ENCODE measurements at places on chromosomes 1 and 21.

- no peak for DNase-seq
These were observed 58.6 kb downstream of the XCL1 start for GRCh38 chr1:168634951-168635532.

DNA sequence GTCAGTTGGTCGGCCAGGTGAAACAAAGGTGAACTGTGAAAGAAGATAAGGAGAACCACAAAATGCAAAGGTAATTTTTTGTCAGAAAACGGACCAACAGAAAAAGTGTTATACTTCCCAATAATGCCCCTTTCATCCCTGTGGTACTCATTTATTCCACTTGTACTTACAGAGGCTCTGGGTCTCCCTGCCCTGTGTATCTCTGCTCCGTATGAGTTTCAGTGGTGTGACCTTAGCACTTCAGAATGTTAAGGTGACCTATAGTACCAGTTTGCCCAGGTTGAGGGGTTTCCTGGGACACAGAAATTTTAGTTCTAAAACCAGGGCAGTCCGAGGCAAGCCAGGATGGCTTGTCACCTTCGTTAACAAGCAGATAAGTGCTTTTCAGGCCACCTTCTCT, 254.8 kb downstream of the OLFM3 start:
- no peak for DNase-seq

GRCh38 chr1:203898458-203899352, 37.3 kb downstream of the SNRPE start:
- DNase-seq, result no peak

DNA sequence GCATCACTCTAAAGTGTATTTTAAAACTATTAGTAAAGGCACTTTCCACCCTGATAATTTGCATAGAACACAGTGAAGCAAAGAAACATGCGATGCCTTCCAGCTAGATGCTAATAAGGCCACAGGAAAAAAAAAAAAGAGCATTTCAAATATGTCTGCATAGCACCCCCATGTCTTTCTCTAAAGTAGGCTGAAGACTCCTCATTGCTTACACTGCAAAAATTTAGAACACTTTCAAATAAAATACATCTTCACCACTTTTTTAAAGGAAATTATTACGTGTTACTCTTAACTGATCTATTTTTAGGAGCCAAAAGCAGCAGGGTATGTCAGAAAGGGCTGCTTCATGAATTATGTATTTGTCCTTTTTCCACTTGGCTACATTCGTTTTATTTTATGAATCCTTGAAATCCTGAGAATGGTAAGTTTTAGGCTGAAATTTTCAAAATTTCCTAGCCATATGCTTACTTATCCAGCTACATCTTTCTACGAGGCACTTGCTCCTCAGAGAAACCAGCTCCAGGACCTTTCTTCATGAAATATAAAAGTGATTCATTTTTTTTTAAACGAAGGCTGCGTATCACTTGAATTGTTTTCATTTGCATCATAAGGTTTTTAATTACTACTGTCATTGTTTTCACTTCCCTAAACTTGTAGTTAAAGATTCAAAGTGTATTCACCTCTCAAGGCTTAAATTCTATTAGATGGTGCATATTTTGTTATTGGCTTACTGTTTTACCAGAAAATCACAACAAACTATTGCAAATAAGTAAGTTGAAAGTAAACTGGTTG, 513.0 kb downstream of the PTPRC start:
- no peak for DNase-seq

DNA sequence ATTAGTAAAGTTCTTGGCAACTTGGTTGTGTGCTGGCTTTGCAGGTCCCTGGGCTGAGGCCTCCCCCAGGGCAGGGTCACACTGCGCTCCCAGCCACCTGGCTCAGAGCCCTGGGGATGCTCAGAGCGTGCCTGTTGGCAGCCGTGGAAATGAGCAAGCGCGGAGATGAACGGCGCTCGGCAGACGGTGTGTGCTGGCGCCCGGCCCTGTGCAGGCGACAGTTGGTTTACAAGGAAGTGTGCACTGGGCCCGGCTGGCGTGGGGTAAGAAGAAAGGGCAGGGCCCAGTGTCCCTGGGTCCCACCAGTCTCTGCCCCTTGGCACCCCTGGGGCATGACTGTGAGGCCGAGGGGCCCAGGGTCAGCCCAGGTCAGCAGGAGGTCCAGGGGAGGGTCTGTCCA, 25.7 kb upstream of the PEX10 start:
- DNase-seq, result no peak

DNA sequence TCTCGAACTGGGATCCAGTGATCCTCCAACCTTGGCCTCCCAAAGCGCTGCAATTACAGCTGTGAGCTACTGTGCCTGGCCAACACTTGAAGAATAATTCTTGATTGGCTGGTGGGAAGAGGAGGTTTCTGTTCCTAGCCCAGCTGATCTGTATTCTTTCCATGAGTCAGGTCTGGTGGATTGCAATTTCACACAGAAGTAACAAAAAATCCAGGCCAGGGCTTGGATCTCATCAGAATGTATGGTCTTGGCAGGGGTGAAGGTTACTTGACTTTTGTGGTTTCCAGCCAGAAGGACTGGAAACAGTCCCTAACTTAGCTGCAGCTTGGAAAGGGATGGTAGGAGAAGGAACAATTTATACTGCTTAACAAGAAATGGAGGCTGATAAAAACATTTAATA, 5.1 kb upstream of the HP1BP3 start:
- DNase-seq, result no peak

- no peak for DNase-seq
These were observed 49.8 kb downstream of the IGSF21 start for GRCh38 chr1:18157352-18157751.

DNA sequence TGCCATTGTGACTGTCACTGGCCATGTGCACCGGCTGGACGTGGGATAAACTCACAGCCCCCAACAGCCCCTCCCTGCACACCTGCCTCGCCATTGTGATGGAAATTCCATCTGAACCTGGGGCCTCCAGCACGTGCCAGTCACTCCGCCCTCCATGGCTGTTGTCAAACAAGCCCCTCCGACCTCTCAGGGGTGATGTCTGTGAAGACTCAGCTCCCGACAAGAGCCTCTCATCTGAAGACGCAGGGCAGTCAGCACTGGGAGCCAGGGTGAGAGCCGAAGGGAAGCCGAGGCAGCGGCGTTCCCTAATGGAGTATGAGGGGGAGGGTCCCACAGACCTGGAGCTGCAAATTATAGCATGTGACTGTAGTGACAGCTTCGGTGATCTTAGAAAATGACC, 1.4 kb upstream of the KRTAP10-2 start:
- no peak for DNase-seq

GRCh38 chr1:228374711-228375577, 31.7 kb downstream of the TRIM11 start:
- no peak for DNase-seq

GRCh38 chr1:57017717-57018116, 51.9 kb upstream of the C8B start:
- DNase-seq, result no peak

GRCh38 chr21:33945652-33946270, 30.2 kb upstream of the ATP5PO start:
- no peak for DNase-seq

- no peak for DNase-seq
These were observed 141.4 kb downstream of the LHX8 start for GRCh38 chr1:75275631-75276030.

GRCh38 chr1:156463874-156464273, 36.7 kb downstream of the MEF2D start:
- no peak for DNase-seq

DNA sequence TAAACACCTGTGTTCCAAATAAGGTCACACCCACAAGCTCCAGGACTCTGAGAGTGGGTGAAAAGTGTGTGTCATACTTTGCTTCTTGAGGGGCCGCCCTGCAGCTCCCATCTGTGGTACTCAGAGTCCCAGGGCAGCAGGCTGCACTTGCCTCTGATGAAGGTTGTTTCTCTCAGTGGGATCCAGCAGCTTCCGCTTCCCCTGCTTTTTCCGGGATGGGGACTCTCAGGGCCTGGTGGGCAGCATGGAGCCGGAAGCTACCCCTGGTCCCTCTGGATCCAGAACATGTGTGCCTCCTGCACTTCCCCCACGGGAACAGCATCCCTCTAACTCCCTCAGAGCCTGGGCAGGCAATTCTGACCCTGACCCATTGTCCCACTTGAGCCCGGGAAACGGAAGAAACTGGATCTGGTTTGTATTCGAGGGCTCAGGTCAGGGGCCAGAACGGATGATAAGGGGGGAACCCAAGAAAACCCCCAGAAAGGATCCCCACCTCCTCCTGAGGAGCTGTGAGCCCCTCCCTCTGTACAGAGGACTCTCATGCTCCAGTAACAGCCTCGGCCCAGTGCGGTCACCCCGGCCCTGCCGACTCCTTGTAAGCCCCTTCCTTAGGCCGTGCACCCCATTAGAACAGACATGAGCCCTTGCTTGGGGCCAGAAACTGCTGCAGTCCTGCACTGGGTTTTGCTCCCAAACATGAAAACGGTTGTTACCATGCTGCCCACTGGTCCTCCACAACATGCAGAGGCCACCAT, 189.5 kb upstream of the C1orf174 start:
- DNase-seq, result no peak

DNA sequence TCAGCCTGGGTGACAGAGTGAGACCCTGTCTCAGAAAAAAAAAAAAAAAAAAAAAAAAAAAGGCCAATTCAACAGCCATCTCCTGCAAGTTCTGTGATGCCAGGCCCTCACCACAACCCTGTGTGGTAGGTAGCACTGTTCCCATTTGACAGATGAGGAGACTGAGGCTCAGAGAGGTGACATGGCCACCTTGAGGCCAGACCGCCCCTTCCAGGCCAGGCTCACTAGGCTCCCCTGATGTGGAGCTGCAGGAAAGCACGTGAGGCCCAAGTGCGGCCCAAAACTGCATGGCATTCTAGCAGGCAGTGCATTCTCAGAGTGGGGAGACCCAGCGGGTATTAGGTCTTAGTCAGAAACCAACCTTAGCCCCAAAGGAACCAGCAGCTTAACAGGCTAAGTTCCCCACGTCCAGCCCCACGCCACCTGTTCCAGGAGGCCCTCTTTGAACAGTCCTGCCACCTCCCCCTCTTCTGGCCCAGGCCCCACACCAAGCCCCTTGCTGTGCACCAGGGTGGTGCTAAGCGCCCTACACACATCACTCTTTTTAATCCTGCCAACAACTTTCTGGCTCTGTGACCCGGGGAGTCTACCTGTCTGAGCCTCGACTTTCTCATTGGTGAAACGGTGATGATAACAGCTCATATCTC, 11.7 kb upstream of the ECE1 start:
- DNase-seq, result no peak

GRCh38 chr1:53015508-53015860, 46.5 kb upstream of the PODN start:
- no peak for DNase-seq

GRCh38 chr1:212127221-212127620, 91.7 kb downstream of the DTL start:
- no peak for DNase-seq

DNA sequence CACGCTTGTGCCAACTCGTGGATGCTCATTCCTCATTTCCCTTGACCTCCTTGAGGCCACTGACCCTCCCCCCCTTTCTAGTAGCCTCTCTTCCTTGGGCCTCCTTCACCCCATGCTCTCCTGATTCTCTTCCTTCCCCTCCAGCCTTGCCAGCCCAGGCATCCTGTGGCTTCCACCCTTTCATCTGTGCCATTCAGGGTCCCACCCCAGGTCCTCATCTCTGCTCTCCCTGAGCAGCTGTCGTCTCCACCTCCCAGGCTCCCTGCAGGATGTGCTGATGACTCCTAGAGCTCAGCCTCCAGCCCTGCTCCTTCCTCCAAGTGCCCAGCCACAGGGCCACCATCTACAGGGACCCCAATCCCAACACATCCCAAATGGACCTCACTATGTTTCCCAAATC, 197.4 kb downstream of the GRIK3 start:
- no peak for DNase-seq

DNA sequence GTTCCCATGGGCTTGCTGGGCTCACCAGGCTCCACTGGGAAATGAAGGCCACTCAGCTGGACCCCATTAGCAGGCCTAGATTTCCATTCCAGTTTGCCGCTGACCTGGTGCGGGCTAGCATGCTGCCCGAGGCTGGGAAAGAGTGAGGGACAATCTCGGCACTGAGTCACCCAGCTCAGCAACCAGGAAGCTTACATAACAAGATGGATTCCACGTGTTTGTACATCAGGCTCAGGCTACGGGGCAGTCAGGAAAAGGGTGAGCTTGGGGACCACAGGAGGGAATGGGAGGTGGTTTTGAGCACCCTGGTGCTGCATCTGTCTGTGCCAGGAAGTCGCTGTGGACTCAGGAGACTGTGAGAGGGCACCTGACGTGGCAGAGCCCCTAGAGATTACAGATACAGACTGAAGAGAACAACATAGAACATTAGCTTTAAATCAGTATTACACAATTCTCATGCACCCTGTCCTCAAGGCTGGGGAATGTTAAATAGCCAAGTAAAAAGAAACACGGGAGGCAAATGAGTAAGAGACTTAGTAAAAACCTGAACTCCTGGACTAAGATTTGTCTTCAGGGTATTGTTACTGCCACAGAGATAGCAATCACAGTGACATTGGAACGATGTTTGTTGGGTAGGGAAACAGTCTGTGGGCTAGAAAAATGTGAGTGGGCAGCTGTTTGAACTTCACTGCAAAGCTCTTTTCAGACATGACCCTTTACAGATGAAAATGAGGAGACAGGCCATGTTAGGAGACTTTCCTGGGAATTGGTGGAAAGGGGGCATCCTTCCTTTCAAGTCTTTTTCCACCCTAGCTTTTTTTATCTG, 51.1 kb downstream of the GLUL start:
- DNase-seq, result no peak

DNA sequence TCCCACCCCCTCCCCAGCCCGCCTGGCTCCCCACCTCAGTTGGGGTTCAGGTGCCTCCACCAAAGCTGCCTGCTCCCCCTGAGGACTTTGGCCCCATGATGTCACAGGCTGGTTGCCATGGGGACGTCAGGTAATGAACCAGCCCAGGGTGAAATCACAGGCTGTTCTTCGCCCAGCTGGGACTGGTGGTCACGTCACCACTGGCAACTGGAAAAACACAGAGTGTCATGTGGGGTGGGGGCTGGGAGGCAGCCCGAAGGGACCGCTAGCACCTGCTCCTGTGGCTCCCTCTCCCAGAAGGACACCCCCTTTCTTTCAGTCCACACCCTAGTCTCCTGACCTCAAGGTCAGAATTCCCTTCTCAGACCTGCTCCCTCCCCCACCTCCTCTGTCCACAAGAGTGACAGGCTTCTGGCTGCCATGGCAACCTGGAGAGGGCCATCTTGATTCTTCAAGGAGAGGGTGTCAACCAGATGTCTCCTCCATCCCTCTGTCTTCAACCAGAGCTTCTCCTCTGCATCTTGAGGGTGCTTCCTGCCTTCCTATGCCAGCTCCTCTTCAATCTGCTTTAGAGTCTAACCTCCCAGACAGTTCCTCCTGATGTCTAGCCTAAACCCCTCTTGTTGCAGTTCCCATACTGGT, 6.2 kb downstream of the FAM131C start:
- DNase-seq, result no peak

DNA sequence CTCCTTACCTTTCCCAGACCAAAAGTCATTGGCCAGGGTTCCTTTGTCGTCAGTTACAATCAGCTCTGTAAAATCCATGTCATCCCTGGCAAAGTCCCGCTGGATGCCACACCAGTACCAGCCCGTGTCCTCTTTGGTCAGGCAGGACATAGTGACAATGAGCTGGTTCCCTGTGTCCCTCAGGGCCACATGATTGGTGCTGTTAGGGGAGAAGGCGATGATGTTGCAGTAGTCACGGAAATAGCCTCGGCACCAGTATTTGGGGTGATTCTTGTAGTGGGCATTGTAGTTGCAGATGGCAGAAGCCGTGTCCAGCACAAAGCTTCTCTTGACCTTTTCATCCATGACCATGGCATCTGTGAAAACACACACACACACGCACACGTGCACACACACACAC, 14.8 kb downstream of the ADORA3 start:
- DNase-seq, result no peak
